ENCODE measurements at places on chromosomes 1 and 21.
A peak's percentile ranks its signal among the peaks of the same experiment; 100 is the strongest.

GRCh38 chr1:159999204-159999603, 32.6 kb downstream of the PIGM start:
- DNase-seq, result no peak

DNA sequence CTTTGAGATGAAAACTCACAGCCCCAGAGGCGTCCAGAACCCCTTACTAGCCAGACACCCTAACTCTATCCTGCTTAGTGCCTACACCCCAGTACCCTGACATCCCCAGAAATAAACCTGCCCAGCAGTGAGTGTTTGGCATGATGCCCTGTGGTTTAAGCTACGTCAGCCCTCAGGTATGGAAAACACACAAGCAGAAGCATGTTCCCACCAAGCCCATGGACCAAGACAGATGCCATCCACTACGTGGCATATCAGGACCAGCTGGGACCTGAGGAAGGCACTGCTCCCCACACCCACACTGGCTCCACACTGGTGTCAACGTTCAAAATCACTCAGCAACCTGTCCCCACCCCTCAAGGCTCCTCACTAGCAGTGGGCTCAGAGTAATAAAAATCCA, 116.4 kb downstream of the SYT2 start:
- DNase-seq, result no peak

- DNase-seq, result peak; percentile 59
These were observed 77.4 kb downstream of the DESI2 start for GRCh38 chr1:244730153-244730933.

DNA sequence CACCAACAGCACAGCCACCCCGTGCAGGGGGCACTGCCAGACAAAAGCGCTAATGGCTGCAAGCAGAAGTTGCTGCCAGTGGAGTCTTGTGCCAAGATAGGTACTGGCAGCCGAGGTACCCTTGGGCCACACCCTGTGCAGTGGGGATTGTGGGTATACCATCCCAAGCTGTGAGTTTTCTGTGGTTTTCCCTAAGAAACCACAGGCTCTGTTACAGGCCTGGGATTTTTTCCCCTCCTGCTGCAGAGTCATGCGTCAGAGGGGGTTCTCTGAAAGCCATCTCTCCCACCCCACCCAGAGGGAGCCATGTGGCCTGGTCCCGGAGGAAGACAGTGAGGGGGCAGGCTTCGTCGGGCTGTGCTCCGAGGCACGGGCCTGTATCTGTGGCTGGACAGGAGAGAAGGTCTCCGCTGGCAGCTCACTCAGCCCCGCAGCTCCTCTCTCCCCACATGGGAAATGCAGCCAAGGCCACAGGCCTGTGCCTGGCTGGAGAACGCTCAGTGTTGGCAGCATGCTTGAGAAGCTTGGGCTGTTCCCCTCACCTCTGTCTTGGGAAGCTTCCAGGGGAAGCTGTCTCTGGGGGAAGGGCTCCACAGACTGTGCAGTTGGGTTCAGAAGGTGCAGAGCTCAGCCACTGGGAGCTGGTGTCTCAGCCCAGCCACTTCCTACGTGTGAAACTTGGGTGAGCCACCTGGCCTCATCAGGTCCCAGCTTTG, 42.5 kb downstream of the NEK2 start:
- no peak for DNase-seq

DNA sequence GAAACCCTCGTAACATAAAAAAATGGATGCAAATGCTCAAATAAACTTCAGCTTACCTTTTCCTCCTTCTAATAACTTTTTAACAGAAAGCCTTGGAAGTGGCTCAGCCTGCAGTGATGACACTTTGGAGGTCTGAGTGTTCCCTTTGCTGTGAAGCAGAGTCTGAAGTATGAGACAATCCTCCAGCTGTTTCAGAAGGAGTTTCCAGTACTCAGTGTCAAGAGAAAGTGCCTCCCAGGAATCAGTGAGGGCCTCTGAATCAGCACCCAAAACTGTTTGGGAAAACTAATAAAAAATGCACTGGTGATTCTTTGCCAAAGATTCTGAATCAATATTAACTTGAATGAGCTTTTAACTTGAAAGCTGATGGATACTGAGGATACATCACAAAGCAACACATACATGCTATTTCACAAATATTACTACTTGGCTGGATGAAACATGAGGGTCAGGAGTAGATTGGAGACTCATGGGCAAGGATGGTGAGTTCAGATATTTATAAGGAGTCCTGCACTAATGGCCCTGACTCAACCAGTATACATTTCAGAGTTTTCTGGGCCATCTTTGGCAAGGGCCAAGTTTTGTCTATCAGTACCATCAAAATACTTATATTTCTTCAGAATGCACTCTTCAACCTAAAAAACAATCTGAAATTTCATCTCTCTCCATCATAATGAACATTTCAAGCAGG, 77.0 kb downstream of the IARS2 start:
- no peak for DNase-seq

GRCh38 chr1:32972814-32973428, 8.3 kb upstream of the RNF19B start:
- DNase-seq, result no peak

DNA sequence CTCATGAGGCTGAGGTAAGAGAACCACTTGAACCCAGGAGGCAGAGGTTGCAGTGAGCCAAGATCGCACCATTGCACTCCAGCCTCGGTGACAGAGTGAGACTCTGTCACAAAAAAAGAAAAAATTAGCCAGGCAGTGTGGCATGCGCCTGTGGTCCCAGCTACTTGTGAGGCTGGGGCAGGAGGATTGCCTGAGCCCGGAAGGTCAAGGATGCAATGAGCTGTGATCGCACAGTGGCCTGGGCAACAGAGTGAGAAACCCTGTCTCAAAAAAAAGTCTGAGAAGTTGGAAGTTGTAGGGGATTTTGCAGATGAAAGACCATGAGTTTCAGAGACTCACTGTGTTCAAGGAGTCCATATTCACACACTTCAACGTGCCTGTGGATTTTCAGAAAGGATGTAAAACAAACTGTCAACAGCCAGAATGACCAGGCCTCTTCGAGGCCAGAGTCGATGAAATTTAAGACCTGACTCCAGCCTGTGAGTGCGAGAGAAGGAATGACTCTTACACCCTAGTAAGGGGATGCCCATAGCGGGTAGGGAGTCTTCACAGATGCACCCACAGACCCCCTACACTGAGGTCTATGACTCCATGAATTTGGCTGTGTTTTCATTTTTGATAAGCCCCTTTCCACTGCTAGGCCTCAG, 2.2 kb downstream of the S100A13 start:
- DNase-seq, result no peak

DNA sequence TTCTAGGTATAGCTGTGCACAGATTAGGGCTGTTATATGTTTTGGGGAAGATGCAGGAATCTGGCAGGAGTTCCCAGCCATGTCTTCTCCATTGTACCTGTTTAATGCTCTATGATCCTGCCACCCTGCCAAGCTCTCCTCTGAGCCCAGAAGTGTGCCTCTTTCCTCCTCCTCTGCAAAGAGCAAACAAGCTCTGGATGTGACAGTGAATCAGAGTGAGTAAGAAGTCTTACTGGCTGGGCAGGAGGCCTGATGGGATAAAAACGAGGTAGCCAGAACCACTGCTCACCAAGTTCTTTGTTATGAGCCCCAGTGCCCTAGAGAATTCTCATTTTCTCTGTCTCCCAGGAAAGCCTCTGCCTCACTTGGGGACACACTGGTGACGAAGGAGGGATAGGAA, 69.0 kb downstream of the BRINP2 start:
- no peak for DNase-seq

DNA sequence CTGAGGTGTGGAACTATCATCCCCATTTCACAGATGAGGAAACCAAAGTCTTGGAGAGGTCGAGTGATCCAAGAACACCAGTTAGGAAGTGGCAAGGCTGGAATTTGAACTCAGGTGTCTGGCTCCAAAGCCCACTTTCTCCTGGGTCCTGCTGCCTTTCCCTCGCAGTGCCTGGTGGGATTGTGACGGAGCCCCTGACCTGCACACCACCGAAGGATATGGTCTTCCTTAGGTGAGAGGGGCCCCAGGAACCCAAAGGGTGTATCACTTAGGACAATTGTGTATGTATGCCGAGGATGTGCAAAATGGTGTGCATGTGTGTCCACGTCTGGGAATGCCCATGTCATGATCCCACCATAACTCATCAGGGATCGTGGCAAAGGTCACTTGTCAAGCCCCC, 392.7 kb downstream of the MATN1 start:
- DNase-seq, result no peak

GRCh38 chr1:187445066-187445465, 616.3 kb downstream of the PLA2G4A start:
- DNase-seq, result no peak

DNA sequence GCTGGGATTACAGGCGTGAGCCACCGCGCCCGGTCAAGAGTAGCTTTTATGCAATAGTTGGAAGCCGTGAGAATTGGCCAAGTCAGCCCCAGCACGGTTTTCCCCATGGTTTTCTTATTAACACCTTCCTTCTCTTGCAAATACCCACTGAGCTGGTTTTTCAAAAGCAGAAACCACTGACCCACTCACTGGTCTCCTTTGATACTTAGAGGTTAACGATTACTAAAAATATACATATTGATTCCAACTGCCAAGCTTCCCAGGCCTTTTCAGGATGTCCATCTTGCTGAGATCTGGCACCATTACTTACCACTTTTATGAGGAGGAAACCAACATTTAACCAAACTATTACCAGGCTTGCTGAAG, 25.9 kb upstream of the TARDBP start:
- no peak for DNase-seq

GRCh38 chr1:2312515-2313301, 78.6 kb downstream of the MORN1 start:
- no peak for DNase-seq

DNA sequence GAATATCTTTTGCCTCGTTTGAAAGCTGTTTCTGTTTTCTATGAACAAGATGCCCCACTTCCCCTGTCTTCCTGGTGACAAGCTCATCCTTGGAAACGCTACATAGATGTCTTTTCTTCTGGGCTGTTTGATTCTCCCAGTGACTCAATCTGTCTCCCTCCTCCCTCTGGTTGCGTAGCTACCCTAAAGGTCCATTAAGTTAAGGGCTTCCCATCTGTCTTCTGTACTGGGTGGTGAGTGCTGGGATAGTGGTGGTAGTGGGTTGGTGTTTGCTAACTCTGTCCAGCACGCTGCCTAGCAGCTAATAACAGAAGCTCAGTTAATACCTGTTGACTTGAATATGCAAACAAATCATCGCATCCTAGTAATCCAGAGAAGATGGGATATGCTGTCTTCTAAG, 50.2 kb upstream of the GCLM start:
- DNase-seq, result no peak

DNA sequence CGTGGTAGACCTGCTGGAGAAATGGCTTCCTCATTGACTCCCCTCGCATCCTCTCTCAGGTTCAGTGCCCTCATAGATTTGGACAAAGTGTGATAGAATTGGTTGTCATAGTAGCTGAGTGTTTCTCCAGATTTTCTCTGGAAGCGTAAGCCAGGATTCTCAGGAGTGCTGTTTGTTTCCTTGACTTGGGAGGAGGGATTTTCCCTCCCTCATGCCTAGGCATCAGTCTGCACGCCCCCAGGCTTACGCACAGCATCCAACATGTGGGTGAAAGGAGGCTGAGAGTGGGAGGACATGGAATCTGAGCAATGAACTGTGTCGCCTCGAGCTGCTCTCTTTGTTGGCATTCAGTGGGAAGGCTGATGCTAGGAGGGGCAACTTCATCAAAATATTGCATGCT, 503.5 kb downstream of the LTN1 start:
- no peak for DNase-seq

DNA sequence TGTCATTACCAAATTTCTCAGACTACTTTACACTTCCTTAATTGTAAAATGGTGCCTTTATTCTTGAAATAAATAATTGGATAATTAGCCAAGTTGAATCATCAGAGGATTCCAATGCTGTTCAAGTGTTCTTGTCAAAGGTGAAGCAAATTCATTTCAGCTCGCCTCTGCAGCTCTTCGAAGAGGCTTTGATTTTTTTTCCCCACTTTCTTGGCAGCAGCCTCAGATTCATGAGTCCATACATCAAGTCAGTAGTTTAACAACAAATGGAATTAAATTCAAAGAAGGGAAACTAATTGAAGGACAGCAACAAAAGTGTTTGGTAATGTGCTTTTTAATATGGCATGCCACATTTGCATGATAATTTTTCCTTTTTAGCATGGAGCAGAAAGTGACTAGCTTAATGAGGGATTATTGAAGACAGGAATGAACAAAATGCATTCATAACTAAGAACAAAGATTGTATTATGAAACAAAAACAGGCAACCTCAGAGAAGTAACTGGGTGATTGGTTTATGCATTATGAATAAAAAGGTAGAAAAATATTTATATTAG, 239.0 kb downstream of the USH2A start:
- DNase-seq, result no peak

DNA sequence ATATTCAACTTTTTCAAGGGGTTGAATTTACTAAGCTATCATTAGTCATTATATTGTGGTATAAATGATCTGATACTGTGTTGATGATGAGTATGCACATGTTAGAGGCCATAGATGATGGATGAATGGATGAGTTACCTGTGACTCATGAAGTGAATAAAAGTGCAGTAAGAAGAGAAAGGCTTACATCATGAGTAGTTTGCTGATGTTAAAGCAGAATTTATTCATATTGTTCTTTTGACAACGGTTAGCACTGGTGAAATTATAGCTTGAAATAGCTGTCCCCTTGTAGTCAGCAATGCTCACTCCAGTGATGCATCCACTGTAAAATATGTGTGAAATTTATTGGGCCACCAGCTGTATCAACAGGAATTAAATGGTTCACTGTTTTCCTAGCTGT, 541.0 kb upstream of the ZRANB2 start:
- DNase-seq, result no peak

DNA sequence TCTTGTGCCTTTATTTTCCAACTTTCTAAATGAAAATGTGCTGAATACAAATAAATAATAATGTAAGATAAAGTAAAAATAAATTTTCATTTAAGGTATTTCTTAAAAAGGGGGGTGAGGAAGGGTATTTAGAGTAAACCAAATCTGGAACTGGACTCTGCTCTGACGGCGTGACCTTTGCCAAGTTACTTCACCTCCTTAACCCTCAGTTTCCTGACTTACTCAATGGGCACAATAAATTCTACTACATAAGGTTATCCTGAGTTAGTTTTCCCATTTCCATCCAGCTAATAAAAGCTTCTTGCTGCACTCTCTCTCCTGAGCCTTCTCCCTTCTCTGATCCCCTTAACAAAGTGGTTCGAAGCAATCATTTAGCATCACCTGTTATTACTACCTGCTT, 93.9 kb downstream of the NID1 start:
- no peak for DNase-seq

- DNase-seq, result no peak
These were observed 11.3 kb upstream of the IL22RA1 start for GRCh38 chr1:24154215-24154614.

All from activated T-cell treated with anti-CD3 and anti-CD28 coated beads, Interleukin-2, amount 50 U/mL, for 48 hours (primary cell).